Activated CD4-positive, alpha-beta T cell treated with anti-CD3 and anti-CD28 coated beads, Interleukin-2, amount 10 ng/mL, durations not matched to agents 24 days and 14 days (primary cell): ENCODE measurements at places on chromosomes 11 and 22.

- DNase-seq: no peak
Measured at GRCh38 chr11:94731880-94732601, 36.1 kb upstream of the AMOTL1 start.

DNA sequence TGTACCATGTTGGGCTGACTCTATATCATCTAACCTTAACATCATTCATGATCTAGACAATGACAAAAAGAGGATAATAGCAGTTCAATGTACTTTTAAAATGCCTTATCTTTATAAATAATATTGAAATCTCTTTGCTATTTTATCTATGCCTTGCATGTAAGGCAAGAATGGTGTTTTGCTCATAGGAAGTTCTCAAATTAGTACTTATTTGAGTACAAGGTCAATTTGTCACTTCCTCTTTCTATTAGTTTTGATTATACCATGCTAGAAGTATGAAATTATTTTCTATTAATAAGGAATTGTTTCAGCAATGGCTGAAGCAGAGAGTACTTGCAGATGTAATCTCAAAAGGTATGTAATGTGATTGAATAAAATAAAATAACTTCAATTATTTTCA, 1285.4 kb upstream of the TENM4 start:
- no peak for DNase-seq

DNA sequence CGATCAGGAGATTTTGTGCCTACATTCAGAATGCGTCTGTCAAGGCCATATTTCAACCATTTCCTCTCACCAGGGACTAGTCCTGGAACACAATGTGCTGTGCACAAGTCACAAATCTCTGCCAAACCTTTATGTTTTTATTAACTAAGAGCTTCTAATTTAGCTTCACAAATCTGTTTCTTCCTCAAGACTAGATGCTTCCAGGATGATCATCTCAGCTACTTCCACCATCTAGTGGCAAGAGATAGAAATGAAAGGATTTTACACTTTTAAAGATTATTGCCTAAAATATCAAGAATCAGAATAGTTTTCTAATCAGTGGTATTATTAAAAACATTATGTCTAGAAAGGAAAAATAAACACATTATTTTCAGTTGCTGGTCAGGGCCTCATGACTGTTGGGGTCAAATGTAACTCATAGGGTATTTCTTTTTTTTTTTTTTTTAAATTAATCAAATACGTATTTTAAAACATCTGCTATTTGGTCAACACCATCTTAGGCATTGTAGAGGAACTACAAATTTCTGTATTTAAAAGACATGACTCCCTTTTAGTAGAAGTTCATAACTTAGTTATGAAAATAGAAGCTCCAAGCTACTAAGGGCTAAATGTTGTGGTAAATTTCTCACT, 1102.6 kb downstream of the DLG2 start:
- DNase-seq: no peak

DNA sequence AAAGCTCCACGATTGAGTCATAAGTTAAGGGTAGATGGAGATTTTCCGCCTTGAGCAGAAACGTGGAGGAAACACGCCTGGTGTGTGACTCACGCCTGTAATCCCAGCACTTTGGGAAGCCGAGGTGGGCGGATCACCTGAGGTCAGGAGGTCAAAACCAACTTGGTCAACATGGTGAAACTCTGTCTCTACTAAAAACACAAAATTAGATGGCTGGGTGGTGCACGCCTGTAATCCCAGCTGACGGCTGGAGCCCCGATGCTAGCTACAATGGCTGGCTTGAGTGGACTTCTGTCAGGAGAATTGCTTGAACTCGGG, 17.3 kb upstream of the DGCR8 start:
- no peak for DNase-seq

DNA sequence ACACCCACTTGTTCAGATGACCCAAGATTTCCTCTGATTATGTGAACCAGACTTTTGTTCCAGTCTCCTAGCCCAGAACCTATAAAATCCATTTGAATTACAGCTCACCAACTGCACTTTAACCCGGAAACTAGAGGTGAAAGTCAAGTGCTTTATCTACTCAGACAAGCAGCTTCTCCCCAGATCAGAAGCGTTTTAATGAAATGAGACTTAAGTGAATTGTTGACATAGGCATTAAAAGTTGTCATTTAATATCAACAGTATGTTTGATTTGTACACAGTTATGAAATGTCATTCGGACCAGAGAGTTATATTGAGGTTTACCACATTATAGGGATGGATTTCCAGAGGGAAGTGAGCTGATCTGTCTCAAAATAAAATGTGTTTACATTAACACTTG, 52.0 kb downstream of the CADM1 start:
- DNase-seq: no peak

GRCh38 chr22:32745251-32745995, 56.1 kb upstream of the TIMP3 start:
- DNase-seq: no peak

- no peak for DNase-seq
Measured at GRCh38 chr11:66278363-66279091, 552 bp downstream of the CNIH2 start.

- DNase-seq: no peak
Measured at GRCh38 chr11:111308140-111308539, 9.8 kb downstream of the POU2AF3 start.

DNA sequence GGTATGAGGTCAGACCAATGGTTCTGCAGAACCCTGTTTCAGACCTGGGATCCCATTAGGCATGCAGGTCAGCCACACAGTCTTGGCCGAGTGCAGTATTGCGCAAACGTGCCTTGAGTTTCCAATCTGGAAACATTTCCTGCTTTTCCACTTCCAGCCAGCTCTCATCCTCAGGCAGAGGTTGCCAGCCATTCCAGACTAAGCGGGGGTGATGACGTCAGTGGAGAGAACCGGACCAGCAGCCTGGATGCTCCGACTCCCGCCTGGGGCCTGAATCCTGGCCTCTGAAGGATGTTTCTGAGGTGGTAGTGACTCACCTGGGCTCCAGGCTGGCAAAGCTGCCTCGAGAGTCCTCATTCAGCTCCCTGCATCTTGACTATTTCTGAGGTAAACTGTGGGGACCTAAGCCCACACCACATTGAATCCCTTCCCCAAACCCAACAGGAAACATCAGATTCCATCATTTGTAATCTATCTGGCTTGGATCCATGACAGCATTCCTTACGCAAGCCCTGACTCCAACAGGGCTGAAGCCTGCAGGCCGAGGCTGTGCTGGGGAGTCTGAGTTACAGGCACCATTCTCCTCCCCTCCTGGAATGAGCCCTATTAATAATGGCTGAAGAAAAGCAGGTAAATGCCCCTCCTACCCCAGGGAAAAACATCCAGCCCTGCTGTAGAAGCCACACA, 83.0 kb downstream of the ABTB2 start:
- DNase-seq: no peak

DNA sequence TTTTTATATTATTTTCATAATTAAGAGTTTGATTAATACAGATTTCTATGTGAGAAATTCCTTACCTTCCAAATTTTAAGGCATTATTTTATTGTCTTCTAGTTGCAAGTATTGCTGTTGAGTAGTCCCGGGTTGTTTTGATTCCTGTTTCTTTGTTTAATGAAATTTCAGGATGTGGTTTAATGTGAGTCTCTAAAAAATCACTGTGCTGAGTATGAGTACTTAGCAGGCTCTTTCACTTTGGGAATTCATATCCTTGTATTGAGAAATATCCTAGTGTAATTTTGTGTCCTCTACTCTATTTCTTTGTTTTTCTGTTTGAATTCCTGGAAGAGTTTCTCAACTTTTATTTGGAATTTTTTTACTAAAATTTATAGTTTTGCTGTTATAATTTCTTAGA, 113.2 kb downstream of the TMEM135 start:
- no peak for DNase-seq

GRCh38 chr11:122344215-122344614, 228.2 kb upstream of the BLID start:
- DNase-seq: no peak

DNA sequence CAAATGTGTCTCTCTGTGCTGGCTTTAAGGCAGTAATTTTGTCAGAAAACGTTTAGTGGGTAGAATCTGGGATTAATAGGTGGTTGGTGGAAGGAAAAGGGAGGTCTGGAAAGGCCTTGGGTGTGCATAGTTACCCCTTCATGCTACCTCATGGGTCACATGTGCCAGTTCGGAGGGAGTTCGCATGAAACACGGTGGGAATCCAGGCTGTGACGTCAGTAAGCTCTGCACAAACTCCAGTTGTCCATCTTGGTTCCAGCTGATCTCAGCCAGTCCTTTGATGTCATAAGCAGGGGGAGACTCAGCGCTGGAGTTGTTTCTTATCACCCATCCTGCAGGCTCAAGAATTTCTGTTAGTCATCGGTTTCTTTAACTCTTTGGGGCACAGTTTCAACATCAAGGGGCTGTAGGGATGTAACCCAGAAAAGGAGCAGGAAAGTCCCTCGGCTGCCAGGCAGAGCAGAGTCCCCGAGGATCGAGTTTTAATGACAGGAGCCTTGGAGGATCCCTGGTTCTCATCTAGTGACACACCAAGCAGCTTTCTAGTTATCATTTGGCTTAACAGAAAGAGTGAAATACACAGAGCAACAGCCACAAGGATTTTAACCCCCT, 28.9 kb downstream of the MOV10L1 start:
- DNase-seq: no peak

- DNase-seq: no peak
Measured at GRCh38 chr22:37065180-37065579, 13.6 kb downstream of the KCTD17 start.

DNA sequence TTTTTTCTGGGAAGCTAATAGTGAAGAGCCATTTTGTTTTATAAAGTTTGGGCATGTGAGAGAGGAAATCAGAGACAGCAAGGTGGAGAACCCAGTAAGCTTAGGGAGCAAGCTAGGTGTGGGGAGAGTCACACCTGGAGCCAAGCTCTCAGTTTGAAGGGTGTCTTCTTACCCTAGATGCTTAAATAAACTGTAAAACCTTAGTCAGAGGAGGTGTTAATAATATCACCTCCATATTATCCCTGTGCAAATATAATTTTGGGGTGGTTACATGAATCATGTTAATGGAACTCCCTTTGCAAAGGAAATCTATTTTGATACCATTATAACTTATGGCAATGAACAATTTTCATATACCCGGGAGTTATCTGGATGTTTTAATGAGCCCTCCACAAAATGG, 246.2 kb upstream of the PLET1 start:
- no peak for DNase-seq

DNA sequence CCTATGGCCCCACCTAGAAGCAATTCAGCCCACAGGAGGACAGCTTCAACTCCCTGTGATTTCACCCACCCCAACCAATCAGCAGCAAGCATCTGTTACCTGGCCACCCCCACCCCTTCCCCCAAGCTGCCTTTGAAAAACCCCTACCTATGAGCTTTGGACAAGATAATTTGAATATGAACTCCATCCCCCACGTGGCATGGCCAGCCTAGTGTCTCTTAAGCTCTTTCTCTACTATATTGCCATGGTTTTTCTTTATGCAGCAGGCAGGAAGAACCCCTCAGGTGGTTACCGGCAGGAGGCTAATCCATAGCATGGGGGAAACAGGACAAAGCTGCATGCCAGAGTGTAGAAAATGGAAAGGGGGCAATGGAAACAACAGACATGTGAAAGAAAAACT, 29.0 kb downstream of the CTSC start:
- DNase-seq: no peak

DNA sequence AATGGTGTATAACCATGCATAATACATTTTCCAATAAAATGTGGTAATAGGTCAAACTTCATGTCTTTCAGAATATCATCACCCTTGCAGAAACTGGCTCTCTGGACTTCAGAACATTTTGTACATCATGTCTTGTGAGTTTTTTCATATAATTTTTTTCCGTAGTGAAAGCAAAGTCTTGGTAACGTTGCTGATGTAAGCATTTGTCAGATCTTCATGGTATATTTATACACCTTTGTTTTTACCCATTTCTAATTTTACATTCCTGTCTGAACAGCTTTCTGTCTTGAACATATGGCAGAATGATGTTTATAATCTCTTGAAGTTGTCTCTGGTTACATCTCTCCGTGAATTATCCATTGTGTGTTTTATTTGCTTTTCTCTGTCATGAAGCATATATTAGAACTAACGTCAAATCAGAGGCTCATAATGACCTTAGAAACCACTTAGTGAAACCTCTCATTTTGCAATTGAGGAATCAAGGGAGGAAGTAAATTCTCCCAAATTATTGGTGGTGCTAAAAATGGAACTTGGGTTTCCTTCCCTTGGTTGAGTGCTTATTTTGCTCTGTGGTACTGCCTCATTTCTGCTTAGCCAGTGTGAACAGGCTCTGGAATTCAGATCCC, 37.4 kb downstream of the CSRP3 start:
- DNase-seq: no peak

DNA sequence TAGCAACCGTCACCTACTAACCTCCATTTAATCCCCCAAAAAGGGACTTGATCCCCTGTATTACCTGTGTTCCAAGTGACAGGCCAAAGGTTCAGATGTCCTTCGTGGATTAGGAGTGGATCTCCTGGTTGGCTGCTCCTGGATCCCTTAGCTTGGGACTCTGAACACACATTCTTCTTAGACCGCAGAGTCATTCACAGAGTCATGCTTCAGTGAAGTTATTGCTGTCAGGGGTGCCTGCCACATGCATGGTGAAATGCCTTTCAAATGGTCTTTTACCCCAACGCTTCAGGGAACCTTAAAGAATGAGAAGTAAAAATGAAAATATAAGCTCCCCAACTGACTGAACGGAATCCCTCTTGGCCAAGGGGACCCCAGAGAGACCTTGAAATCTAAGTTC, 49.1 kb downstream of the ADAMTS8 start:
- no peak for DNase-seq

- DNase-seq: no peak
Measured at GRCh38 chr11:69644071-69644961, 3.4 kb downstream of the CCND1 start.

DNA sequence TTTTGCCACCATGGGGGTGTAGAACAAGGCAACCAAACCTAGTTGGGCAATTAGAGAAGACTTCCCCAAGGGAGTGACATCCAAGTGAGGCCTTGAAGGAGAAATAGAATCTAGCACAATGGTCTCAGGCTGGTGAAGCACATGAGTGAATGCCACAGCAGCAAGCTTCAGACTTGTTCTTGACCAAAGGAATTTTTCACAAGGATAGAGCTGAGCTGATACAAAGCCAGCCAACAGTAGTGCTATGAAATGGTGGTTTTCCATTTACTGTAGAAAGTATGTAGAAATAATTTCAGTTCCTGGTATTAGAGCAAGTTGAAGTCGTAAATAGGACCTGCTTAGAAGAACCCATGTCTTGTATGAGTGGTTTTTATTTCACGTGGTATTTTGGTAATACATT, 148.3 kb upstream of the RASSF10 start:
- no peak for DNase-seq

- DNase-seq: no peak
Measured at GRCh38 chr11:132052904-132053303, 682.5 kb downstream of the NTM start.

GRCh38 chr11:117259417-117259816, 26.9 kb downstream of the RNF214 start:
- no peak for DNase-seq
